ENCODE measurements at places on chromosomes 1 and 21. TPM values are rescaled to one million over a fixed set of nuclear protein-coding genes. Genes with fewer than 3 reads are reported as not detected.
A peak's percentile ranks its signal among the peaks of the same experiment; 100 is the strongest.

Gene CACYBP
- total RNA-seq: 100 TPM

Gene GREM2
- total RNA-seq: 3.0 TPM

Gene CREB3L4
- total RNA-seq: 10.9 TPM

GRCh38 chr1:167878372-167879160 lies 35.4 kb downstream of the ADCY10 start:
- no peak overlapping the region for H3K27ac ChIP-seq
- no peaks in the 10 kb centered on the region for H3K27me3 ChIP-seq
- H3K4me3 ChIP-seq: no peak overlapping the region
- no peaks in the 10 kb centered on the region for H3K4me1 ChIP-seq
- DNase-seq: no peak

GRCh38 chr21:23452384-23453083 lies 2154.7 kb downstream of the MRPL39 start:
- H3K4me3 ChIP-seq: no peak overlapping the region

DNA sequence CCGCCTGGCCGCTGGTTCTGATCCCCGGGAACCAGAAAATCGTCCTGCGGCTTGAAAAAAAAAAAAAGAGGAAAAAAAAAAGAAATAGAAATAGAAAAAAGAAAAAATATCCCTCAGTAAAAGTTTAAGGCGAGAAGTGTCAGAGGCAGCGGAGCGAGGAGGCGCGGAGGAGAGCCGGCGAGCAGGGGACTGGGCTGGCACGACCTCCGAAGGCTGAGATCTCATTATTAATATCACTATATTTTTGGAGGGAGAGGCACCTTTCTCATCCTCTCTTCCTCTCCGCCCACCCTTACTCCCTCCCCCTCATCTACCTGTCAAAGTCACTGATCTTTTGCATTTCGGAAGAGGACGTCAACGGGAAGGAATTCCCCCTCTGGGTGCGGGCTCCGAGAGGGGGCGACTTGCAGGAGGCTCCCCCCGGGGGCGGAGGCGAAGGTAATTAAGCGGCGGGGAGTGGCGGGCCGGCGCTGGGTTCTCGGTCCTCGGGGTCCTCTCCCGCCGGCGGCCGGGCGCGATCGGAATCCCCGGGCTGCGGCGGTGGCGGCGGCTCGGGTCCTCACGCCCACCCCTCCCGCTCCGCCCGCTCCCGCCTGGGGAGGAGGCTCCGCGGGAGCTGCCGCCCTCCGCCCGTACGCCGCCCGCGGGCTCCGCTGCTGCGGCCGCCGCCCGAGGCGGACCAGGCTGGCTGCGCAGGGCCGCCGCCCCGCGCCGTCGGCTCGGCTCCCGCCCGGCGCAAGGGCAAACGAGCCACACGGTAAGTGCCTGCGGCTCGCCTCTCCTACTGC lies at the start of gene NTNG1:
NTNG1 (plus strand) TSS at position 337 of the 788 bp plus-strand sequence.
- H3K27me3 ChIP-seq: peaks cover 56% of the 10 kb centered on the region
- H3K4me3 ChIP-seq: peak within 1 kb of the TSS; percentile 46
- H3K36me3 ChIP-seq: no peaks in the 10 kb centered on the region
- H3K4me1 ChIP-seq: no peaks in the 10 kb centered on the region

Measured in hepatocyte (in vitro differentiated cells).